ENCODE measurements at places on chromosomes 13 and 19.

- DNase-seq = no peak
Observed at GRCh38 chr13:79995334-79995733, 345.6 kb downstream of the SPRY2 start.

- no peak for DNase-seq
Observed at GRCh38 chr13:40613914-40614313, 52.5 kb downstream of the FOXO1 start.

DNA sequence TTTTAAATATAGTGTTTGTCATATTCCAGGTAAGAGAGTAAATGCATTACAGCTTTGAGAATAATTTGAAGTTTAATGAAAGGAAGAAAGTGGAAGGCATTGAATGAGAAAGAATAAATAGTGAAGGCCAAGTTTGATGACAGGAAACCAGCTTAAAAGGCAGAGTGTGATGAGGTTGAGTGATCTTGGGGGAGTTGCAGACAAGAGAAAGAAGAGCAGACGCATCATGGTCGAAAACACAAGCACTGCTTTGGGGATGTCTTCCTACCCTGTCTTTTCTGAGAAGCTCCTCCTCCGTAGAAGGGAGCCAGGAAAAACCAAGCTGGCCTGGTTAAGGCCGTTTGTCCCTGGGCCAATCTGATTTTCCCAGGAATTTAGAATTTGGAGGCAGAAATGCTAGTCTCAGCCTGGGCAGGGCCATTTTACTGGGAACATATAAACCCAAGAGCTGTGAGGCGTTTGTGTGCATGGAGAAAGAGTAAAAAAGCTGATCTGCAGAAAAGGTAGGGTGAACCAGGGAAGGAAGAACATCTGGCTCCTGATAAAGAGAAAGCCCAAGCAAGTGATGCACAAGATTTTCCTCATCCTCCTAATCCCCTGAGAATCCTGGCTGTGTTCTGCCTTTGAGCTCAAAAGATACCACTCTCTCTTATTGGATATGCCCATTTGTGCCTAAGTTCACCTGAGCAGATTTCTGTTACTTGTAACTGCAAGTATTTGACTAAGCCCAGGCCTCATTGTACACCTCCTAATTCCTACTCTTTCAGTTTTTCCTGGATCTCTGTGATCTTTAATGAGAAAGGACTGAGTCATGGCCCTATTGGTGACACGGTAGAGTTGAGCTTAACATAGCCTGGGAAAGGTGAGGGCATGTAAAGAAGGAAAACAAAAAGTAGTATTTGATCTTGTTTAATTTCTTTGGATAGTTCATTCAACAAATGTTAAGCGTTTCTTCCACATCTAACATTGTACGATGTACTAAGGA lies 80.0 kb downstream of the WDFY2 start:
- no peak for DNase-seq

DNA sequence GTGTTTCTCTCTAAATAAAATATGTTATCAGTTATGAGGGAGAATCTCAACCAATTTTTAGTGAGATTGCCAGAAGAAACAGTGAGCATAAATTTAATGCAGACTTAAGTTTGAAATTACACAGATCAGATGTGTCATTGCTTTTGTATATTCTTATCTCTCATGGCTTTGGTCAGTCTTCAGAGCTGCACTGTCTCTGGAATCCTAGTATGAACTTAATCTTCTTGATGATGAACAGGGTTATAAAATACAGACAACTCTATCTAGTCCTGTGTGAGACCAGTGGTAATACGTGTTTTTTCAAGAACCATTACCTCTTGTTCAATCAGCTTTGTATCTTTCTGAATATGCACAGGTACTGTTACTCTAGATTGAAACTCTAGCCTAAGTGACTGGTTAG lies 528.0 kb downstream of the DACH1 start:
- DNase-seq = no peak

- DNase-seq = no peak
Observed at GRCh38 chr19:17289489-17289888, 7.8 kb downstream of the ANKLE1 start.

GRCh38 chr13:85995788-85996418 lies 196.7 kb upstream of the SLITRK6 start:
- DNase-seq = no peak

DNA sequence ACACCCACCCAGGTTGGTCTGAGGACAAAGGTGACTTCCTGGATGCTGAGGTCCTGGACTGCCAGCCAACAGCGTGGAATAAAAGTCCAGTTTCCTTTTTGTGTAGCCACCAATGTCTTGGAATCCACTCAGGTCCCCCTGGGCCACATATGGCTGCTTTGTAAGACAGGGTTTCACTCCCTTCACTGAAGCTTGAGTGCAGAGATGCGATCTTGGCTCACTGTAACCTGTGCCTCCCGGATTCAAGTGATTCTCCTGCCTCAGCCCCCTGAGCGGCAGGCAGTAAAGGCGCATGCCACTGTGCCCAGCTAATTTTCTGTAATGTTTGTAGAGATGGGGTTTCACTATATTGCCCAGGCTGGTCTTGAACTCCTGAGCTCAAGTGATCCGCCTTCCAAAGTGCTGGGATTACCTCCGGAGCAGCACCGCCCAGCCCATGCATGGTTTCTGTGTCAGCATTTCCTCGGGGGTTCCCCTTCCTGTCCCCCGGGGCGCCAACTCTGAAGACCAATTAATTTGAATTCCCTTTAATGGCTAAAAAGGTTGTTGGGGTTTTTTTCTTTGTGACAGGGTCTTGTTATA lies 17.5 kb downstream of the KANK2 start:
- DNase-seq = no peak

GRCh38 chr19:53004242-53004641 lies 9.5 kb upstream of the ERVV-1 start:
- no peak for DNase-seq

- DNase-seq = no peak
Observed at GRCh38 chr13:38872693-38873092, 117.9 kb downstream of the STOML3 start.

DNA sequence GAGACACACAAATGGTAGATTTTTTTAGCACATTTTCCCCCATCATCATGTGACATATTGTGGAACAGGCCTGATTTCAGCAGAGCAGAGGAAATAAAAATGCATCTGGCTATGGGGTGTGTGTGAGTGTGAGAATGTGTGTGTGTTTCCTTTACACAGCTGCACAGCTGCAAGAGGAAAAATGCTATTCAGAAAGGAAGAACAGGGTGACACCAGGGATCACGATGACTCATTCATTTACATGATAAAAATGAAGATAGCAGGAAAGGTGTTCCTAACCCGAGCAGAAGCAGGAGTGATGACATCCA lies 469.5 kb upstream of the TSHZ3 start:
- DNase-seq = no peak

GRCh38 chr13:79044415-79044814 lies 361.6 kb downstream of the RBM26 start:
- no peak for DNase-seq

GRCh38 chr13:44711706-44712105 lies 135.6 kb upstream of the TSC22D1 start:
- DNase-seq = no peak

DNA sequence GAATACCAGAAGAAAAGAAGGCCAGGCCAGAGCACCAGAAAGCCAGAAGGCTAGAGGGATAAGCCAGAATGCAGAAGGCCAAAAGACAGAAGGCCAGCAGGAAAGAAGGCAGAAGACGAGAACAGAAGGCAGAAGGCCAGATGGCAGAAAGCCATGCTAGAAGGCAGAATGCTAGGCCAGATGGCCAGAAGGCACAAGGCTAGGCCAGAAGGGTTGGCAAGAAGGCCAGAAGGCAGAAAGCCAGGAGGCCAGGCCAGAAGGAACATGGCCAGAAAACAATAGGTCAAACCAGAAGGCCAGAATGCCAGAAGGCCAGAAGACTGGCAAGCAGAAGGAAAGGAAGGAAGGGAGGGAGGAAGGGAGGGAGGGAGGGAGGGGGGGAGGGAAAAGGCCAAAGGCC lies 188.8 kb downstream of the TUBA3C start:
- DNase-seq = no peak

GRCh38 chr13:54078271-54078870 lies 1049.8 kb downstream of the OLFM4 start:
- DNase-seq = no peak

DNA sequence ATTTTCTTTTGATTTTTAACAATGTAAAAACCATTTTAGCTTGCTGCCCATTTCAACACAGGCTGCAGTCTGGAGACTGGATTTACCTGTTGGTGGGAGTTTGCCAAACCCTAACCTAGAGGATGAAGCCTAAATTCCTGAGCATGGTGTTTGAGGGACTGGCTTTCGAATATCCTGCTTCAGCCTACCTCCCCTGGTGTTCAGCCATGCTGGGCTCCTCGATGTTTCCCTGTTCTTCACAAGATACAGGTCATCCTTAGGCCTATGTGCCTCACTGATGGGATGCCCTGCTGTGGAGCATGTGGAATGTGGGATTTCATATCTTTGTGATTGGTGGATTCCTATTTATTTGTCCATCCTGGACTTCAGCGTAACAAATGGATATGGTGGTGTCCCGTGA lies 20.4 kb upstream of the ERCC5 start:
- DNase-seq = no peak

DNA sequence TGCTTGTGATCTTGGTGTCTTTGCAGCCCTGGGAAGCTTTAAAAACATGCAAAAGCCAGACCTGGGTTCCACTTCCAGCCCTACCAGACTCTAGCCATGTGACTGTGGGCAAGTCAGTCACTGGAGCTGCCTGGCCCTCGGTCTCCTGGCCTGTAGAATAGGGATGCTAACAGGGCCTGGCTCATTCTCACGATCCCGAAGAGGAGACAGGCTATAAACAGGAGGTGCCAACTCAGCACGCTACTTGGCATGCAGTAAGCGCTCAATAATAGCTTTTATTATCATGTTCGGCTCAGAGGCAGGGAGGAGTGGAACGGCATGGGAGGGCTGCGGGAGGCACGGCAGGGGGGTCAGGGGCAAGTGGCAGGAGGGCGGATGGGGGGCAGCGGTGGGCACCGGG lies 1.7 kb downstream of the CTXN1 start:
- DNase-seq = no peak

DNA sequence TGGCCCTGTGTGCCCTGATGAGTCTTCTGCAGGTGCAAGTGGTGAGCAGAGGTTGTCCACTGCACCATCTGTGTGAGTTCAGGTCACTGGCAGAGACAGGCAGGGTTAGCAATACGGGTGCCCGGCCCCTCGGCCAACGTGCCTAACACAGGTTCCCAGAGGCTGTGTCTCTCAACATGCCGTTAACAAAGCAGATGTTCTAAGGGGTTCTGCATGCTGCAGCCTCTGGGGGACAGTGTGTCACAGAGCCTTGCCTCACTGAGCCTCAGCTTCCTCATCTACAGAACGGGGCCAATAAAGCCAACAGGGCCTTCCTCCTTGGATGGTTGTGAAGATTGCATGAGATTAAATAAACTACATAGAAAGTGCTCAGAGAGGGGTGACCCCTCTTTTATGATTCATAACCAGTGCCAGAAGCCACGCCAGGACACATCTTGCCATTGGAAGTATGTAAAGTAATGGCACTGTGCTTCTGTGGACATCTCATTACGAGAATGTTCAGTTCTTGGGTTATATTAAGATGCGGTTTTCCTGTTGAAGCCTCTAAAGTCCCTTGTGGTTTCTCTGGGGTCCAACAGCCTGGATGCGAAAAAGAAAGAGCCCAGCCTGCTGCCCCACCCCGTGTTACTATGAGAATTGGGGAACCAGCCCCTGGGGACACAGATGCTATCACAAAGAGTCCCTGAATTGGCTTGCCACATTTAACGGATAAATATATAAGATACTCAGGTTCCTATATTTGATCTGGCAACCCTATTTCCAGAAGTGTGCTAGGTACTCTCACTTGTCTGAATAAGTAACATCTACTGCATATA lies 11.2 kb upstream of the ARHGEF18 start:
- no peak for DNase-seq

DNA sequence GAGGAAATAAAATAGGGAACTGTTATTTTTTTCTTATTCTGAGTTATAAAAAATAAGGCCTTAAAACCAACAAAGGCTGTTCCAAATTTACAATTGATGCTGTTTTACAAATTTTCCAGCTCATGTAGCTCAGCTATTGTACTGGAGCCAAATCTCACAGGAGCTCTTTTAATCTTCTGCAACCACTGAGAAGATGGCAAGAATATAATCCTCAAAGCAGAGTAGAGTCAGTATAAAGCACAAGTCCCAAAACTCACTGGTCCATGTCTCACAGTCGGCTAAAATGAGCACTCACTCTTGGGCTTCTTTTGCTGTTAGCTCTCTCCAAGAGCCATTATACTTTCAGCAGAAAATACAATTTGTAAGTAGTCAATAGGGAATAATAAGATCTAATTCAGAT lies 1074.4 kb upstream of the PRR20A start:
- no peak for DNase-seq

GRCh38 chr19:41443813-41444455 lies 978 bp downstream of the ERICH4 start:
- no peak for DNase-seq

GRCh38 chr13:43874504-43875092 lies 4.9 kb downstream of the CCDC122 start:
- no peak for DNase-seq

DNA sequence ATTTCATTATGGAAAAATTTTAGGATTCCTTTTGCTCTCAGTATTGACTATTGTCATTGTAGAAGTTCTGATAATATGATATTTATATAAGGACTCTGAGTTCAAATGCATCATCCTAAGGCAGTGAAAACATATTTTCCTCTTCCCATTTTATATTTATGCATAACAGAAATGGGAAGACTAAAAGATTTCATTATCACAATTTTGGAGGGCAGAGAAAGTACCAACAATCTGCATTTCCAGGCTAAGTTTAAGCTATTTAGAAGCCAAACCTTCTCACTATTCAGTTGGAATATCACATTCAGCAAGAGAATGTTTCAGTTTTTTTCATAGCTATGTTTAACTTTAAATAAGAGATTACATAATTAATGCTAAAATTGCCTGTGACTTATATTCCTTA lies 558.5 kb upstream of the GPC6 start:
- DNase-seq = no peak

DNA sequence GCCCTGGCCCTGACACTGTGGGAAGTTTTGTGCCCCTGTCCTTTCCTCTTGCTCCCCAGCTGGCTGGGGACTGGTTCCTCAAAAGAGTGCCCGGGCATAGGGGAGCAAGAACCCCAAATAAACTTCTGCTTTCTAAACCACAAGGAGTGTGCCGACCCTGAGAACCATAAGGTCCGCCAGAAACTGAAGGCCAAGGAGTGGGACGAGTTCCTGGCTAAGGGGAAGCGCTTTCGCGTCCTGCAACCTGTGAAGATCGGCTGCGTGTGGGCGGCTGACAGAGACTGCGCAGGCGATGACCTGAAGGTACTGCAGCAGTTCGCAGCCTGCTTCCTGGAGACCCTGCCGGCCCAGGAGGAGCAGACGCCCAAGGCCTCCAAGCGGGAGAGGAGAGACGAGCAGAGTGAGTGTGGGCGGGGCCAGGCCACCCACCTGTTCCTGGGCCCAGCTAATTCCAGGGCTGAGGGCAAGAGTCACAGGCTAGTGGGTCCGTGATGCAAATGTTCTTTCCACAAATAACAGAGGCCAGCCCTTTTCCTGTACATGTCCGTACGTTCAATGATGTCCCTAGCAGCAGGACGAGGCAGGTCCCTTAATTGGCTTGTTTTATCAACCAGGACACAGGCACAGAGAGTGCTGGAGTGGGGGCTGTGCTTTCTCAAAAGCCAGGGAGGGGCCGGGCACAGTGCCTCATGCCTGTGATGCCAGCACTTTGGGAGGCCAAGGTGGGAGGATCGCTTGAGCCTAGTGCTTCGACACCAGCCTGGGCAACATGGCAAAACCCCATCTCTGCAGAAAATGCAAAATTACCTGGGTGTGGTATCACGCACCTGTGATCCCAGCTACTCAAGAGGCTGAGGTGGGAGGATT lies 25.6 kb downstream of the UBXN6 start:
- DNase-seq = no peak
